GM23248 (cell line): ENCODE measurements at places on chromosomes 11 and 22. TPM values are rescaled to one million over a fixed set of nuclear protein-coding genes. Genes with fewer than 3 reads are reported as not detected.

Gene DEFB131B
- not detected in 2 replicates for total RNA-seq

GRCh38 chr11:12808519-12808918, 134.3 kb downstream of the TEAD1 start:
- no peaks in the 10 kb centered on the region for H3K27me3 ChIP-seq
- H3K27ac ChIP-seq: peak overlapping the region; percentile 44
- H3K4me1 ChIP-seq: peaks cover 49% of the 10 kb centered on the region
- no peak overlapping the region for H3K4me3 ChIP-seq
- peak; percentile 78 for DNase-seq

DNA sequence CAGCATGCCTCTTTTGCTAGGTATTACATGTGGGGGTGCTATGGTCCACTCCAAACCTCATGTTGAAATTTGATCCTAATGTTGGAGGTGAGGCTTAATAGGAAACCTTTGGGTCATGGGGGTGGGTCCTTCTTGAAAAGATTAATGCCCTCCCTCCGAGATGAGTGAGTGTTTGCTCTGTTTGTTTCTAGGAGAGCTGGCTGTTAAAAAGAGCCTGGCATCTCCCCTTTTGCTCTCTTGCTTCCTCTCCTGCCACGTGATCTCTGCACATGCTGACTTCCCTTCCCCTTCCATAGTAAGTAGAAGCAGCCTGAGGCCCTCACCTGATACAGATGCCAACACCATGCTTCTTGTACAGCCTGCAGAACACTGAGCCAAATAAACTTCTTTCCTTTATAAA, 104.5 kb downstream of the FAT3 start:
- no peak overlapping the region for H3K4me3 ChIP-seq
- no peak for DNase-seq
- no peak overlapping the region for H3K27ac ChIP-seq
- H3K36me3 ChIP-seq: no peaks in the 10 kb centered on the region
- H3K27me3 ChIP-seq: no peaks in the 10 kb centered on the region; the same call in 1 of the 2 replicates

Gene ANGPTL5
- not detected in 2 replicates for total RNA-seq

- no peak overlapping the region for H3K4me3 ChIP-seq
- H3K36me3 ChIP-seq: no peaks in the 10 kb centered on the region
- no peak for DNase-seq
- H3K27ac ChIP-seq: no peak overlapping the region
- H3K4me1 ChIP-seq: no peaks in the 10 kb centered on the region
Measured at GRCh38 chr11:70066136-70066520, 12.0 kb upstream of the ANO1 start.

- H3K4me1 ChIP-seq: peaks cover 35% of the 10 kb centered on the region
- H3K36me3 ChIP-seq: no peaks in the 10 kb centered on the region
- H3K27me3 ChIP-seq: no peaks in the 10 kb centered on the region
Measured at GRCh38 chr11:105244160-105244825, 104.7 kb upstream of the CARD18 start.

Gene TEX12
- total RNA-seq: 0.51 and 2.2 TPM in 2 replicates

- peaks cover 42% of the 10 kb centered on the region for H3K4me1 ChIP-seq
- peak overlapping the region; percentile 61 for H3K27ac ChIP-seq
- H3K36me3 ChIP-seq: peaks cover 18% of the 10 kb centered on the region; the same call in 1 of the 2 replicates
- peak; percentile 58 for DNase-seq
Measured at GRCh38 chr22:38305471-38306448, 11.5 kb downstream of the CSNK1E start.

Gene SCGB1C1
- not detected in 2 replicates for total RNA-seq

DNA sequence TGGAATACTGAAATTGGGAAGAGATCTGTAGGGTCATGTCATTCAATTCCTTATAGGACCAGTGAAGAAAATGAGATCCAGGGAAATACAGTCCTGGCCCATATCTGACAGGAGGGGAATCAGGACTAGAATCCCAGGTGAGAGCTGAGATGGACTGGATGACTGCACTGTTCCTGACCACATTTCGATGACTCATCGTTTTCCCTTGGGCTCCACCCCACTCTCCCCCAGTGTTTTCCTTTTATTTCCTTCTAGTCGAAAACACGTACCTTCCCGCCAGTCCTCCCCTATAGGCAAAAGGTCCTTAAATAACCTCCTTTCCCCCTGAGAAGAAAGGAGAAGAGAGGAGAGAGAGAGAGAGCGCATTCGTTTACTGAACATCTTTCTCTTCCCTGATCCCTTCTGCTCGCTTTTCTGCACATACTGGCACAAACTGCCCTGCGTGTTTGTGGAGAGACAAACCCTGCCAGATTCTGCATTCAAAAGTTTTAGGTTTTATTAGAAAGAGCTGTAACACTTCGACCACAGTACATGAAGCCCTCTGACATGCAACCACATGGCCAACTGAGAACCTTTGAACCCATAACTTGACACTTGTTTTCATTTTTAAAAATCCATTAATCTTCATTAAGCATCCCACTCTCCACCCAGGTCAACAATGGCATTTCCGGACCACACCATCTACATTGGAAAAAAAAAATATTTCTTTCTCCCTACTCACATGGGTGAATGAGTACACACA, 565.7 kb downstream of the METTL15 start:
- peaks cover 22% of the 10 kb centered on the region for H3K4me1 ChIP-seq
- peak overlapping the region; percentile 52 for H3K4me3 ChIP-seq
- H3K36me3 ChIP-seq: no peaks in the 10 kb centered on the region
- peak; percentile 78 for DNase-seq
- H3K27ac ChIP-seq: peak overlapping the region; percentile 69

Gene TRIM48
- not detected in 2 replicates for total RNA-seq

Gene TSGA10IP
- total RNA-seq: 0.13 TPM in 1 of 2 replicates, not detected in the other
